ENCODE measurements at places on chromosomes 11 and 22.

DNA sequence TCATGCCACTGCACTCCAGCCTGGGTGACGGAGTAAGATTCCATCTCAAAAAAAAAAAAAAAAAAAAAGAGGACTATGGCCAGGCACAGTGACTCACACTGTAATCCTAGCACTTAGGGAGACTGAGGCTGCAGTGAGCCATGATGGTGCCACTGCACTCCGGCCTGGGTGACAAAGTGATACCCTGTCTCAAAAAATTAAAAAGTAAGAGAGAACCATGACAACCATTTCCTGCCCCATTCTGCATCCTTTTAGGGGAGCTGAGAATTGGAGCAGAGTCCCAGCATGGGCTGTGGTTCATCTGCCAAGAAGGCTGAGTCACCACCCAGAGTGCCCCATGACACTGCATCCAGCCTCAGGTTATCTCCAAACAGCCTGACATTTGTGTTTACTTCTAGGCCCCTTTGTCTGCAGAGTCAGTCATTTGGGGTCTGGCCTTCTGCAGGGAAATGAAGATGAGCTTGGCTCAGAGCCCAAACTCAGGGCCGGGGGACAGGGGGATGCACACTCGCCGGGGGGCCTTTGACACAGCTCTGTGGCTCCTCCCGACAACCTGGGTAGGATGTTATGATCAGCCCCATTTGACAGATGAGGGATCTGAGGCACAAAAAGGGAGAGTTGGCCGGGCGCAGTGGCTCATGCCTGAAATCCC is 4.7 kb downstream of the CSDC2 start:
- no peak for DNase-seq

GRCh38 chr11:37343290-37343689 is 745.3 kb upstream of the RAG2 start:
- DNase-seq: no peak

GRCh38 chr11:114083391-114084252 is 24.1 kb downstream of the ZBTB16 start:
- DNase-seq: no peak

GRCh38 chr11:111691176-111691575 is 75.0 kb downstream of the PPP2R1B start:
- DNase-seq: no peak

DNA sequence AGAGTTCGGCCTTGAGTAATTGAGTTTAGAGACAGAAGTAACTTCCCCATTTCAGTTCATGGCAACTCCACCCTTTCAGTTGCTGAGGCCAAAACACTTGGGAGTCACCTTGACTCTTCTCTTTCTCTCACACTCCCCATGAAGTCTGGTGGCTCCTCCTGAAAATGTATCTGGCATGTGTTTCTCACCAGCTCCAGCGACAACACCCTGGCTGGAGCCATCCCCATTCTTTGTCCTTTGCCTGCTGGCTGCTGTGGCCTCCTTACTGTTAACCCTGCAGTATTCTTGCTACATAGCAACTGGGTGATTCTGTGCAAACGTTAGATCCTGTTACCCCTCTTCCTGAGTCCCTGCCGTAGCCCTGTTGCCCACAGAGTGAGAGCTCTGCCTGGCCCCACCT is 23.8 kb downstream of the SLC6A5 start:
- no peak for DNase-seq

GRCh38 chr11:48066881-48067800 is 86.8 kb downstream of the PTPRJ start:
- no peak for DNase-seq

DNA sequence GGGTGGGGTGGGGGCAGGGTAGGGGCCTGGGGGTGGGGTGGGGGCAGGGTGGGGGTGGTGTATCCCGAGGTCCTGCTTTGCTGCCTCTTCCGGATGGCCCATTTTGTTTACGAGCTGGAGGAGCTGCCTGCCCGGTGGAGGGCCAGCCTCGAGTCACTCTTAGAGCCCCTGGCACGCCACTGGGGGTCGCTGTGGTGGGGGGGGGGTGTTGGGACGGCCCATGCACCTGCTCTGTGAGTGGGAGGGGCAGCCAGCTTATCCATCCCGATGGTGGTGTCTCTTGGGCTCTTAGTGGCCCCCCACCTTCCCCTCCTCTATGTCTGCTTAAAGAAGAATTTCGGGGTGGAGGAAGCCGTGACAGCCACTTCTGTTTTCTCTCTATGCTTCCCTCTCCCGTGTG is 24.6 kb downstream of the MRGPRD start:
- DNase-seq: peak; percentile 22

DNA sequence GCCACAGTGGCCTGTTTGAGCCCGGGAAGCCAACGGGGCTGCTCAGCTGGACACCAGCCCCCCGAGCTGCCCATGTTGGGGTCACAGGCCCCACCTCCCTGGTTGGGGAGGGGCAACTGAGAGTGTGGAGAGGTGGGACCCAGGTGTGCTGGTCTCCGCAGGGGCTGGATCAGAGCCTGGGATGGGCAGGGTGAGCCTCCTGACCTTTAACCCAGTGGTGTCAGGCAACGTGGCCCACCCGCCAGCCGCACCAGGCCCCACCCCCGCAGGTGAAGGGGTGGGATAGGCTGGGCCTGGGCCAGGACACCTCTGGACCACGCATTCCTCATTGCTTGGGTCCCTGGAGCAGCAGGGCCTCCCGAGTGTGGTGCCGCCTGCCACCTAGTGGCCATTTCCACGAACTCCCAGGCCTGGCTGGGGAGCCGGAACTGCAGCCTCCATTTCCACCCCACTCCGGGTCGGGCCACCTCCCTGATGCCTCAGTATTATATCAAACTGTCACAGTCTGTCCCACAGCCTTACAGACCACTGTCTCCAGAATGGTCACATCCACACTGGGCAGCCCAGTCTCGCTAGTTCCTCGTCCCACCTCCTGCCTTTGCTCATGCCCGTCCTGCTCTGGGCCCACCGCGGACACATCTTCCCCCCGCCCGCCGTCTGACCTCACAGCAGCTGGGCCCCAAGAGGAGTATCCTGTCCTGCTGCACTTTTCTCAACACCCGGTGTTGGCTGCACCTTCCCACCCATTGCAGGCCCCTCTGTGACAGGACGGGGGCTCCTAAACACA is 13.3 kb upstream of the PPP6R3 start:
- peak; percentile 71 for DNase-seq

GRCh38 chr11:67436459-67437081 is 912 bp downstream of the PTPRCAP start:
- peak; percentile 53 for DNase-seq

- no peak for DNase-seq
These were observed 101.8 kb downstream of the USP35 start for GRCh38 chr11:78290293-78291176.

- no peak for DNase-seq
These were observed 27.5 kb upstream of the POU2AF1 start for GRCh38 chr11:111406589-111406988.

- DNase-seq: no peak
These were observed 2.0 kb downstream of the CLCF1 start for GRCh38 chr11:67371189-67371910.

GRCh38 chr11:116454020-116454645 is 318.7 kb downstream of the BUD13 start:
- DNase-seq: no peak

- DNase-seq: no peak
These were observed 1475.4 kb downstream of the BRD1 start for GRCh38 chr22:48352086-48352911.

GRCh38 chr11:69099180-69099579 is 50.4 kb downstream of the TPCN2 start:
- no peak for DNase-seq

GRCh38 chr11:64705501-64705900 is 17.5 kb downstream of the NRXN2 start:
- no peak for DNase-seq

GRCh38 chr22:36136988-36137387 is 23.6 kb downstream of the APOL3 start:
- no peak for DNase-seq

DNA sequence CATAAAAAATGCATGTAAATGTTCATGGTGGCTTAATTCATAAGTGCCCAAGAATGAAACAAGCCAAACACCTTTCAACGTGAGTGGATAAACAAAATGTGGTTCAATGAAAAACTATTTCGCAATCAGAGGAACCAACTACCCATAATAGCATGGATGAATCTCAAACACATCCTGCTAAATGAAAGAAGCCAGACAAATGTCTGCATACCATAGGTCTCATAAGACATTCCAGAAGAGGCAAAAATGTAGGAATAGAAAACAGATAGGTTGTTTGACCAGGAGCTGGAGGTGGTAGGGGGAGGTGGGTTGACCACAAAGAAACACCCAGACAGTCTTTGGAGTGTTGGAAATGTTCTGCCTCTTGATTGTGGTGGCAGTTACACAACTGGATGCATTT is 13.2 kb upstream of the OSBPL5 start:
- no peak for DNase-seq

GRCh38 chr11:41058138-41058537 is 401.3 kb downstream of the LRRC4C start:
- no peak for DNase-seq

DNA sequence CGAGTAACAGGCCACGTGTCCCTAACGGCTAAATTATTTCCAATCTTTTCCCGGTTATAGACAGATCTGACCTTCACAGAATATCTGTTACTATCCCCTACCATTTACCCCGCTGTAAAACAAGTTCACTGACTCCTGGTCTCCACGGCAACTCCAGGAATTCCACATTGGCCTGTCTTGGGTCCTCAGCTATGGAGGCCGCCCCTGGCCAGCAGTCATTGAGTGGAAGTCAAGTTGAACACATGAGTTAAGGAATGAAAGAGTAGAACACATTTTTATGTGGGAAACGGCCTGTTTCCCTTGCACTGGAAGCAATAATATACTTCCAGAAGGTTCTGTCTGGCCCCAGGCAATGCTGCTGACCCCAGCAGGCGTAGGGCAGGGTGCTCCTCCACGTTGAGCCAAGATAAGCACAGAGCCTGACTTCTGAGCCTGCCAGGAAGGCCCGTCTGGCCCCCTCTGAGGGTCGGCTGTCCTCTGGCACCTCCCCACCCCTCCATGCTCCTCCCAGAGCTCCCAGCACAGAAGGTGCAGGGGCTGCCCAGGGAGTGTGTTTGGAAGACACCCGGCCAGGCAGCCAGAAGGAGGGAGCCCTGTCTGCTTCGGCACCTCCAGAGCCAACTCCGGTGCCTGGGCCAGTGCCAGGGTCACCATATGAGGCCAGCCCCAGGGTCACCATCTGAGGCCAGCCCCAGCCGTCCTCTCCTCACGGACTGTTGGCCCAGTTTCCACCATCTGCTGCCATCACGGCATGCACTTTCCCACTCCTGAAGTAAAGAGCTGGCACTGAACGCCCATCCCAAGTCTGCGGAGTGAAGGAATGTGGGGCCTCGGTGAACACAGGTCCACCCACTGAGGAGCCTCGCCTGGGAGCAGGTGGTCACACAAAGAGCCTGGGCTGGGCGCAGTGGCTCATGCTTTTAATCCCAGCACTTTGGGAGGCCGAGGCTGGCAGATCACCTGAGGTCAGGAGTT is 813.2 kb downstream of the BRD1 start:
- no peak for DNase-seq
